LHCN-M2 (cell line): ENCODE measurements at places on chromosomes 6 and 20. TPM values are rescaled to one million over a fixed set of nuclear protein-coding genes. Genes with fewer than 3 reads are reported as not detected.

The SMLR1 gene
- not detected in 2 replicates for total RNA-seq

GRCh38 chr6:336159-337114, 44.1 kb downstream of the DUSP22 start:
- no peak for DNase-seq

- DNase-seq = no peak
Observed at GRCh38 chr20:16052456-16052855, 520.8 kb downstream of the KIF16B start.

DNA sequence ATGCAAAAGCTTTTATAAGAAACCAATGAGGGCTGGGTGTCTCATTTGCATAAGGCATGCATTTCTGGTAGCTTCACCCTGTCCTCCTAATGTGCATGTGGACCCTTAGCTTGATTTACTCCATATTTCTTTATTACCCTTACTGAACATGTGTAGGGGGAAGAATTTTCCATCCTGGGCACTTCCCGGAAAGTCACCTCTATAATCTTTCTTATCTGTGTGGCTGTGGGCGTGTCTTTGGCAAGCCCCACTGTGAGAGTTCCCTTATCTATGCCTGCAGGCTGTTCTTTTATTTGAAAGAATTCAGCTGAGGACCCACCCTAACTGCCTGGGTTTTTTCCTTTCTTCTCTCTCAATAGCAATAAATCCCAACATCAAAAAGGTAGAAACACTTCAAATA, 627.8 kb downstream of the DOK5 start:
- no peak for DNase-seq

DNA sequence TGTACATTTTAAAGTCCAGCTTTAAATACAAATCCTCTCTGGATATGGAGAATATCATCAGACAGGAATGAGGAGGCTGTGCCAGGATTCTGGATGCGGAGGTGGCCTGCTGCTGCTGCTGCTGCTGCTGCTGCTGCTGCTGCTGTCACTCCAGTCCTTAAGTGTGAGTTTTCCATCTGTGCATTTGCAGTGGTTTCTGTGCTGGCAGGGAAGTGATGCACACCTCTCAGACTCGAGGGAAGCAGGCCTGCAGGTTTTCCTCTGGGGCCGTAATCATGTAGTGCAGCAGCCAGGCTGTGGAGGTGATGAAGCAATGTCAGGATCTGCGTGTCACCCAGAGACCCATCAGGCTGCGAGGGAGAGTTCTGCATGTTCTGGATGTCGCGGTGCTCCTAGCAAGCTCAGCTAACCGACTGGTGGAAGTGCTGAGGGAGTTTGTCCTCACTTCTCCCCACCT, 32.0 kb downstream of the CFAP61 start:
- peak; percentile 51 for DNase-seq

- DNase-seq = no peak
Observed at GRCh38 chr20:45174434-45175364, at the start of gene PI3. TSS of gene PI3 (plus strand) at chr20:45174902. CDS start at chr20:45174923, 21 bp downstream.

DNA sequence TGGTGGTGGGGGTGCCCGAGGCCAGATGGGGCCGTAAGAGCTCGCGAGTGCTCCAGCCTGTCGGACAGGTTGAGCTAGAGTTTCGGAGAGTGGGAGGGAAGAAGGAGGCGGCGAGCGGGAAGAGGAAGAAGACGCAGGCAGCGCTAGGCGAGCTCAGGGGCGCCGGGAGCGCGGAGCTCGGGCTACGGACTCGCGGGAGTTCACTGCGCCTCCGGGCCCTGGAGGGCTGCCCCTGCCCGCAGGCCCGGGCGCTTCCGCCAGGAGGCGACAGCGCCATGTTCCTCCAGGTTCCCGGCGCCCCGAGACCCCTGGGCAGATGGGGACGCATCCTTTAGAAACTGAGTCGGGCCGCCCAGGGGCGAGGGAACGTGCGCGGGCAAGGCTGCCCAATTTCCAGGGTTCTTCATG, 984 bp downstream of the TFAP2C start:
- DNase-seq = no peak

- no peak for DNase-seq
Observed at GRCh38 chr6:137804637-137805036, 62.4 kb upstream of the TNFAIP3 start.
